NCI-H526 (cell line): ENCODE measurements at places on chromosomes 2 and 18.

DNA sequence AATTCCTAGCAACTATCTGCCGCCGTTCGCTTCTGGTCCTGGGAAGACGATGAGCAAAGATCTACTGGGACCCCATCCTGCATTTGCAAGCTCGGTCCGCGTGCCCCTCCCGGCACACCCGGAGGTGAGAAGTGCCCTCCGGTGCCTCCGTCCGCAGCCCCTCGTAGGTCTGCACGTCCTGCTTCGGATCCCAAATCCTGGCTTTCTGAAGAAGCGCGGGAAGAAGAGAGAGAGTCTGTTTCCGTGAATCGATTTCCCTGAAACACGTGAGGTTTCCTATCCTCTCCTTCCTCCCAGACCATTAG is 5.0 kb upstream of the OSR1 start:
- no peak for DNase-seq

GRCh38 chr2:10083692-10084211 is 3.5 kb upstream of the CYS1 start:
- peak; percentile 94 for DNase-seq

GRCh38 chr2:44948565-44949328 is 7.2 kb downstream of the SIX3 start:
- DNase-seq: no peak

GRCh38 chr18:45764000-45764686 is 40.2 kb downstream of the SLC14A1 start:
- no peak for DNase-seq
